ENCODE measurements at places on chromosomes 2 and 18. TPM values are rescaled to one million over a fixed set of nuclear protein-coding genes. Genes with fewer than 3 reads are reported as not detected.

The AGPS gene
- 57.5 TPM for total RNA-seq

The LRPPRC gene
- 51.4 TPM for total RNA-seq

The SMAD4 gene
- 75.0 TPM for total RNA-seq

The CIB4 gene
- total RNA-seq, result not detected

The NOSTRIN gene
- total RNA-seq, result 0.09 TPM

The SNTG2 gene
- total RNA-seq, result not detected

The MTERF4 gene
- 28.6 TPM for total RNA-seq

The LCT gene
- total RNA-seq, result not detected

The GALNT14 gene
- not detected for total RNA-seq

The TUBA4B gene
- total RNA-seq, result not detected

The CABYR gene
- 3.6 TPM for total RNA-seq

The WDR54 gene
- 26.6 TPM for total RNA-seq

The B4GALT6 gene
- 2.5 TPM for total RNA-seq

The PKDCC gene
- 68.1 TPM for total RNA-seq

The DNPEP gene
- 106 TPM for total RNA-seq

The G6PC2 gene
- total RNA-seq, result not detected

The ANKRD30BL gene
- not detected for total RNA-seq

The IL1A gene
- total RNA-seq, result 2.3 TPM

The ATG16L1 gene
- total RNA-seq, result 33.8 TPM

The EGR4 gene
- not detected for total RNA-seq

The CFC1 gene
- not detected for total RNA-seq

The CCL20 gene
- 0.28 TPM for total RNA-seq

The POU3F3 gene
- total RNA-seq, result not detected

The ADD2 gene
- total RNA-seq, result 0.37 TPM

The SERPINB7 gene
- total RNA-seq, result 1.4 TPM

The CAPG gene
- total RNA-seq, result 121 TPM

The NT5C1B gene
- not detected for total RNA-seq

The DSG2 gene
- total RNA-seq, result 2.3 TPM

The IL36B gene
- total RNA-seq, result not detected

The HOXD3 gene
- 0.14 TPM for total RNA-seq

The MRPS9 gene
- total RNA-seq, result 30.0 TPM

The SERPINB11 gene
- total RNA-seq, result not detected

The TMEM247 gene
- total RNA-seq, result not detected

The RBKS gene
- 1.6 TPM for total RNA-seq

The SERPINB4 gene
- total RNA-seq, result 0.14 TPM

The GAL3ST2 gene
- total RNA-seq, result 0.18 TPM

The ANKRD23 gene
- total RNA-seq, result 1.00 TPM

The SLC19A3 gene
- total RNA-seq, result 2.1 TPM

Measured in smooth muscle cell of bladder (primary cell).